ENCODE measurements at places on chromosomes 7 and 10.

GRCh38 chr10:132861884-132862461, 76.0 kb upstream of the NKX6-2 start:
- no peak for DNase-seq

DNA sequence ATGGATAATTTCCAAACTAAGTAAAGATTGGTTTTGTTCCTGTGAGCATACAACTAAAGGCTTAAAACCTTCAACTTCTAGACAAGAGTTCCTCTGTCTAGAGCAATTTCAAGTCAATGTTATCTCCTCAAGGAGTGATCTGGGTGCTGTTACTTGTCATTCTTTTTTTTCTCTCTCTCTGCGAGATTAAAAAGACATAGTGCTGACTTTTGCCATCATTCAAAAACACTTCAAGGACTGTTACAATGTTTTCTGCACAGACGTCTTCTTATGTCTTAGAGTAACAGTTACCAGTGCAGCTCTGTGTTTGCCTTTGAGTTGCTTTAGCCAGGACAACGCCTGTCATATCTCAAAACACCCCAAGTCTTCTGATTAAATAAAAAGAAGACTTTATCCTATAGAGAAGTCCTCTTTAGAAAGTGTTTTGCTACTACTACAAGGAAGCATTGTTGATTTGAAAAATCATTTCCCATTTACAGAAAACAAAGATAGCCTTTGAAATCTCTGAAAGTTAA, 263.5 kb upstream of the FERD3L start:
- no peak for DNase-seq

DNA sequence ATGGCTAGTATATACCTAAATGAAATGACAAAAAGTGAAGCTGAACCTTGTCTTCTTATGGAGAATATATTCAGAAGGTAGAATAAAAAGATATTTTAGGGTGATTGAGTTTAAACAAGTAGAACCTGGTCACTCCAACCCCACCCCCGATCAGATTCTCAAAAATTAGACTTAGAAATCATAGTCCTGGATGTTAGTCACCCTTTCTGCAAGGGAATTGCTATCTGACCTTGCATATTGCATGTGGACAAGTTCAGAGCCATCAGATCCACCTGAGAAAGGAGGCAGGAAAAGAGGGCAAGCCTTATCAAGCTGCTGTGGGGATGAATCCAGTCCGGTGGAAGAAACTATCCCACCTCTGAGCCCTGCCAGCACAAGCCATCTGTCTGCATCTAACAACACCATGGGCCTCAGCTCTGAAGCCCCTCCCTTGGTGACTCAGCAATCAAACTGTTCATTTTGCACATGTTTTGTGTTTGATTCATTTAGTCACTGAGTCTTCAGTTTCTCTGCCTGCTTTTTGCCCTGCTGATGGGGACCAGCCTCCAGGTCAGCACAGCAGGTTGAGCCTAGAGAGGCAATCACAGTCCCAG, 727.3 kb downstream of the AUTS2 start:
- DNase-seq: no peak

GRCh38 chr7:148901178-148901577, 17.1 kb upstream of the EZH2 start:
- DNase-seq: no peak

DNA sequence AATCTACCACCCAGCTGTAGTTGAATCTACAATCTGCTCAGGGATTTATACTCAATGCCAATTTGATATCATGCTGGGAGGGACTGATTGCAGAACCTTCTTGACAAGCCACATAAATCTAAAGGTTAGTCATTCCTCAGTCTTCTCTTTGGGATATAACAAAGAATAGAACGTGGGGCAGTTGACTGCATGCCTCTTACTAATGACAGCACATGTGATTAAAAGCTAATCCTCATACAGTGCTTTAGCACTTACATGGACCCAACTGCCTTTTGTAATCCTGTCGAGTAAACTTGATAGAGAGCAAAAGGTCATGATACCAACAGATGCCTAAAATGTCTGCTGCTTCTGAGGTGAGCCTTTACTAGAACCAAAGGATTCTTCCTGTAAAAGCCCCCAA, 12.3 kb downstream of the KLHL7 start:
- DNase-seq: no peak

- DNase-seq: no peak
Observed at GRCh38 chr7:137547485-137547884, 204.0 kb upstream of the PTN start.

DNA sequence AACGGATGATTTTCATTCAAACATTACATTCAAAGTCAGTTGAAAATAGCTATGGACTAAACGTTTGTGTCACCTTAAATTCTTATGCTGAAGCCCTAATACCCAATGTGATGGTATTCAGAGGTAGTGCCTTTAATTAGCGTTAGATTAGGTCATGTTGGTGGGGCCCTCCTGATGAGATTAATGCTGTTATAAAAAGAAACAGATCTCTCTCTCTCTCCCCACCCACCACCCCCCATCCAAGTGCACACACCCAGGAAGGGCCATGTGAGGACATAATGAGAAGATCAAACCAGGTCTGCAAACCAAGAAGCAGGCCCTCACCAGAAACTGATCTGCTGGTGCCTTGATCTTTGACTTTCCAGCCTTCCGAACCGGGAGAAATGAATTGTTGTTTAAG, 44.2 kb downstream of the ZNF438 start:
- no peak for DNase-seq

DNA sequence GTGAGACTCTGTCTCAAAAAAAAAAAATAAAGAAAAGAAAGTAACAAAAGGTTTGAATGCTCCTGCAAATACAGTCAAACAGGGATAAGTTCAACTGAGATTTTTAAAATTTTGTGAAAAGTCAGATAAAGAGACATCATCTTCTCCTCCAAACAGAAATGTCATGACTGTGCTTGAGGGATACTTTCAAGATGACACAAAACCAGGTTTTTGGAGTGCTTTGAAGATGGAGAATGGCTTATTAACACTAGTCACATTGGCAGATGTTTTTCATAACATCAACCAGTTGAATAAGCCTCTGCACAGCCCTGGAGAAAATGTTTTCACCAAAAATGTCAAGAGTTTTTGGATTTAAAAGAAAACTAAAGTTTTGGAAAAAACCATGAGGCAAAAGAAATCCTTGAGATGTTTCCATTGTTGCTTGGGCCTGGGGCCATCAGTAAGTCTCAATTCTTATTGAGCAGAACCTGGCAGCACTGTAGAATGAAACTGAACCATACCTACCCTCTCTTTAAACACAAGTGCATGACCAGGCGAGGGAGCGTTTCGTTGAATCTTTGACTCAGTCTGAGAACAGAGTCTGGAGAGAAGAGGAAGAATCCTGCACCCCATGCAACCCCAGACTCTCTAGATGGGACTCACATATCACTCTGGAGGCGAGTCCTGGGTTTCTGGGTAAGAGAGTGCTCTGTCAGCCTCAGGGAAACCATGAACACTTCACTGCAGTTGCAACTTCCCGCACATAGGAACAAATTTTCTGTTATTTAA, 37.4 kb upstream of the PRKCQ start:
- no peak for DNase-seq

- DNase-seq: no peak
Observed at GRCh38 chr10:13840036-13840435, 253.3 kb downstream of the PRPF18 start.

DNA sequence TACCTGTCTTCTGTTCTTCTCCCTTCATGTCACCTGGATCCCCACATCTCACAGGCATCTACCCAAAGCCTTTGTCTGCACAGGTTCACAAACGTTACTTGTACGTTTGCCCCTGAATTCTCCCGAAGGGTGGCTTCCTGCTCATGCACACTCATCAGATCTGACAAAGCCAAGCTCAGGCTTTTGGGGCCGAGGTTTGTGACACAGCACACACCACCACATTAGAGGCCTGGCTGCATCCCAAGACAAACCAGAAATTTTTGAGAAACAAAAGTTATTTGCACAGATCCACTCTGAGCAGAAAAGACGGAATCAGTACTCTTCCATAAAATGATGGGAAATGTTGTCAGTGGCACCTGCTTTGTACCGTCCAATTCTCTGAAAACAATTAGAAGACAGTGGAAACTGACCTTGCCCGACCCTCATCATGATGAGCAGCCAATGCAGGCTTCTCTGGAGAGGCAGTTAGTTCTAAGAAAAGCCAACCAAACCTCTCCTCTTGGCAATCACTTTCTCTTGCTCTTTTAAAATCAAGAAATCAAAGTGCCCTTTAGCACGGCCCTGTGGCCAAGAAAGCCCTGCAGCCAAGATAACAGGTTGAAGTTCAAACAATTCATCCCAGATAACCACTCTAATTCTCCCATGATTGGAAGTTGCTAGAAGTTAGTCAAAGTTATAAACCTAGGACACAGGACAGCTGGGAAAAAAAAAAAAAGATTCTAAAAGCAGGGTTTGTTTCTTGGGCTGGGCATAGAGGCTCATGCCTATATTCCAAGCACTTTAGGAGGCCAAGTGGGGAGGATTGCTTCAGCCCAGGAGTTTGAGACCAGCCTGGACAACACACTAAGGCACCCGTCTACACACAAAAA, 13.6 kb upstream of the SVIL start:
- DNase-seq: no peak

GRCh38 chr7:85234730-85235129, 47.9 kb upstream of the SEMA3D start:
- no peak for DNase-seq

- DNase-seq: no peak
Observed at GRCh38 chr7:92608380-92609322, 18.5 kb upstream of the FAM133B start.

GRCh38 chr10:63388421-63389031, 77.3 kb downstream of the JMJD1C start:
- DNase-seq: no peak

DNA sequence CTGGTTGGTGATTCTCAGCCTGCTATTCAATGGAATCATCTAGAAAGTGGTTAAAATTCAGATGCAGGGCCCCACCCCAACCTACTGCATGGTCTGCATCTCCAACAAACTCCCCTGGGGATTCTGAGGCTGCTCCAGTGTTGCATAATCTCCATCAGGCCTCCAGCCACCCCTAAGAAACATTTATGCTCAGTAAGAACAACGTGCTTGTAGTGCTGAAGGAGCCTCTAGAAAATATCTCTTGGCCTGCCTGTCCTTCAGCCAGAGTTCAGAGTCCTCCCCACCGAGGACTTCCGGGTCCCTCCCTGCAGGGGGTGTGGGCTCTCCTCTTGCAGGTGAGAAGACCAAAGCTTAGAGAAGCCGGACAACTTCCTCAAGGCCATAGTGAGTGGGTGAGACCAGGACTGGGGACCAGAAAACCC, 159.8 kb downstream of the SH3PXD2A start:
- no peak for DNase-seq

DNA sequence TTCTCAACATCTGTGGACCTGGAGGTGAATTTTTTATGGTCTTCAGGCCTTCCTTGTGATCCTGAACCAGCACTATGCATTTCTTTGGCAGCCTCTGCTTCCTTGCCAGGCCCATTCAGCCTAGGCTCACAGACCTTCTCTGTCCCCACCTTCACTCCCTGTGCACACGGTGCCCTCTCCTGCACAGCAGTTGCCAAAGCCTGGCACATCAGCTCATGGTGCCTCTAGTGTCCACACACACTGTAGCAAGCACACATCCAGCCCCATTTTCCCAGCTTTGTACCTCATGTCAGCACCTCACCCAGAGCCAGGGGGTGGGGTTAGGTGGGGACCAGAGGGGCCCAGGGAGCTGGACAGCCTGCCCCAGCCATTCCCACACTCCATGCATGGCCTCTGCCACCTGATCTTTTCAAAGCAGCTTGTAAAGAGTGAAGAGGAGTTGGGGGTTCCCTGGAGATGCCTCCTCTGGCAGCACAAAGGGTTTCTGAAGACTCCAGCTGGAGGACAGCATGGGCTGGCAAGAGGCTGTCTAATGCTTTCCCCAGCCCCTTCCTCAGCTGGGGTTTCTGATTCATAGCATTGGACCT, 57.9 kb upstream of the TMEM72 start:
- no peak for DNase-seq

DNA sequence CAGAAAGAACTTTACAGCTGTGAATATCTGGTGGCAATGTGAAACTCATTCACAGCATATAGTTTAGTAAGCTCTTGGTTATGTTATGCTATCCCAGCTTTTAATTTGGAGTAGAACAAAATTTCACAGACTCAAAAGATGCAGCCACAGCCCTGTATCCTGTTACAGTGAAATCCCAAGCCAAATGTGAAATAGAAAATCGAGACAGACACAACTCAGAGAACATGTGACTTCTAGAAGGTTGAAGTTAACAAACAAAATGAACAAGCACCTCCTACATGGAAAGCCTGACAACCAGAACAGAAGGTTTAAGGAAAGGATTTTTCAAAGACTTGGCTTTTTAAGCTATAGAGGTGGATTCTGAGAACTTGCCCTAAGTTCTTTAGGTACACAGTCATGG, 39.6 kb downstream of the JAZF1 start:
- DNase-seq: no peak

- no peak for DNase-seq
Observed at GRCh38 chr7:116249969-116250553, 39.7 kb downstream of the TES start.

- DNase-seq: no peak
Observed at GRCh38 chr7:103073989-103074518, 542 bp downstream of the FBXL13 start.

DNA sequence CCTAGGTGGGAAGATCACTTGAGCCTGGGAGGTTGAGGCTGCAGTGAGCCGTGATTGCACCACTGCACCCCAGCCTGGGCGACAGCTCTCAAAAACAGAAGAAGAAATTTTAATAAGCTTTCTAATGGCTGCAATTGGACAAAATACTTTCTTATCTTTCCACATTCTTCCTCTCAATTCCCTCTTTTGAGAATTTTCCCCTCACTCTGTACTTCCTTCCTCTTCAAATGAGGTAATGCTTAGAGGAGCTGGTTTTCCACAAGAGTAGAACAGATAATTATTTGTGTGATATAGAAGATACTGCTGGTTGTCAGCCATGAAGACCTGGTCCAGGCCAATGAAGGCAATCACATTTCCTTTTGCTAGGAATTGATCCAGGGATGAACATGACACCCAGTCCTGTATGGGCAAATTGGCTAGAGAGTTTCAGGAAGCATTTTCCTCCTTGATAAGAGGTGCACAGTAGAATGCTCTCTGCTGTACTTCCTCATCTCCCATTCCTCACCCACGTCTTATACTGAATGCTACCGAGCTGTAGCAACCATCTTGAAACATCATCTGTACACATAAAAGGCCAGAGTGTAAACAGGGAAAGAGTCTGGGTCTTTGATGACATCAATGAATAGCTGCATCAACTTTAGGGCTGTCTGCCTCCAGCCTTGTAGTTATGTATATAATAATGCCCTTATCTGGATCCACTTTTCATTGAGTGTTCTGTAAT, 103.9 kb downstream of the CDK6 start:
- DNase-seq: no peak

DNA sequence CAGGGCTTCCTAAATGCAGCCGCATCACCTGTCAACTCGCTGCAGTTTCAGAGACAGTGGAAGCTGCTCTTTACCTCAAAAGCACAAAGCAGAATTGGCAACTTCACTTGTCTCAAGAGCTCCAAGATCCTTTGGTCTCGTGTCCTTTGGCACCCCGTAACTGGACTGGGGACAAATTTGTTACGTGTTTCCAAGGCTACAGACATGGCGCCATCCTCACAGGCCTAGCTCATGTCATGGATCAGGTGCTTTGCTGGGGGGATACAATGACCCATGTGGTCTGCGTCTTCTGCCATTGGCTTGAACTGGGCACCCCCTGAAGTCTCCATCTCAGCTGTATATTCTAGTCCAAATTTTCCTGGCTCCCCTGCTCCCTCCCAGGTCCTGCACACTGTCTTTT, 48.6 kb downstream of the CHST3 start:
- DNase-seq: no peak
